T47D (cell line): ENCODE measurements at places on chromosomes 2 and 18.

GRCh38 chr2:40396124-40396523 is 55.8 kb downstream of the SLC8A1 start:
- DNase-seq, result no peak

DNA sequence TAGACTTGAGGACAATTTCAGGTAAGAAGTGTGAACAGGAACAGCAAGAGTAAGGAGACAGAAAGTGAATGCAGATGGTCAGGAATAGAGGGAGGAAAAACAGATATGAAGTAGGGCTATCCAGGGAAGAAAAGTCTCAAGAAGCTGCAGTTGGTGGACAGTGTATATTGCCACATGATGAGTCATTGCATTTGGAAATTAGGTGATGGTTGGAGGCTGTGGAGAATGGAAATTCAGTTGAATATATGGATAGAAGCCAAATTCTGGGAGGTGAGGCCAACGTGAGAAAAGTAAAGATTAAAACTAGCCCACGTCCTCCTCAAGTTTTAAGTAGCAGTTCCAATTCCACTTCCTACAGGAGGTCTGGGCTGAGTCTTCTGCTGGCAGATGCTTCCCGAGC is 158.4 kb downstream of the UBE2E3 start:
- no peak for DNase-seq

DNA sequence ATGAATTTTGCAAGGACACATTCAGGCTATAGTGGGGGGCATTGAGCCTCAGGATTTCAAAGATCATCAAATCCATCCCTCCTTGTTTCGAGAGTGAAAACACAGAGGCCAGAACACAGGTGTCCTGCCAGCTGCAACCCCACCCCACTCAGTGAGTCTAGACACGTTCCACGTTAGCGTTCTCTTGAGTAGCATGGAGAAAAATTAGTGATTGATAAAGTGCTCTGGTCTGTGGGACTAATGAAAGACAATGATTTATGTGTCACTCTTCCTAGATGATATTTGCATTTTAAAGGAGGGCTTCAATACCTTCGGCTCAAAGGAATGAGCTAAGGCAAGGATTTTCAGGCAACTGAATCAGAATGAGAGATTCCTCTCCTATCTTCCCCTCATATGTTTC is 43.8 kb downstream of the SLC4A3 start:
- no peak for DNase-seq

DNA sequence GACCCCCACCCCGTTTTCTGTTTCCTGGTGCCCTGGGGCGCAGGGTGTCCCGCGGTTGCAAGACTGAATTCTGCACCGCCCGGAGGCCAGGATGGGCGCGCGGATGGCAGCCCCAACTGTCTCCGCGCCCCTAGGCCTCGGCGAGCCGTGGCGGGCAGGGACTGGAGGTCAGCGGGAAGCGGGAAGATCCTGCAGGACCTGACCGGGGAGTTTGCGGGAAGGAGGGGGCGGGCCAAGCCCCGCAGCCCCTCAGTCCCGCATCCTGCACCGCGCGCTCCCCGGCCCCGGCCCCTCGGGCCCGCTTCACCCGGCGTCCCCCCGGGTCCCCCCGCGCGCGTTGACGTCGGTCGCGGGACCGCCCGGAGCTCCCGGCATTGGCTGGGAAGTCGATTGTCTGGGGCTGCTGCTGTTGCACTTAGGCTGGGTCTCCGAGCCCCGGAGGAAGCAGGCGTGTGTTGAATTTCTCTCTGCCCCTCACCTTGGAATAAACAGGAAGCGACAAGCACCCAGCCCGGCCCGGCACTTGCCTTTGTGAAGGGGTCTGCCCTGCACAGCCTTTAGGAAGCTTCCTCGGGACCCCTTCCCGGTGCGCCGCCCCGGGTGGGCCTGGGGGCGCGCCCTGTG is at the start of gene LDLRAD4:
TSS of gene LDLRAD4 (plus strand) at position 393 of the 624 bp plus-strand sequence.
- DNase-seq, result peak; percentile 39

DNA sequence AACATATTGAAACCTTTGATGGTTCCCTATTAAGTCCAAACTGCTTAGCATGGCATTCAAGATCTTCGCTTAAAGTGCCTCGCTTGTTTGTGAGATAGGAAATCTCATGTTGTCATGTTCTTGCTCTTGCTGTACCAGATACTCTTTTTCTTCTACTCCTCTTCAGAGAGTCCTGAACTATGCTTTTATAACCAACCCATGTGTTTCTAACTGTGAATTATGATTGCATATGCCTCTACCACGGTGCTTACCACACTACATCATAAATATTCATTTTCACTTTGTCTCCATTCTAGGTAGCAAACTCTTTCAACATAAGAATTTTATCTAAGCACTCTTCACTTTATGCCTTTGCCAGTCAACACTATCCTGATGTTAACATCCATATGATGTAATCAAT is 23.6 kb downstream of the STAT4 start:
- no peak for DNase-seq

DNA sequence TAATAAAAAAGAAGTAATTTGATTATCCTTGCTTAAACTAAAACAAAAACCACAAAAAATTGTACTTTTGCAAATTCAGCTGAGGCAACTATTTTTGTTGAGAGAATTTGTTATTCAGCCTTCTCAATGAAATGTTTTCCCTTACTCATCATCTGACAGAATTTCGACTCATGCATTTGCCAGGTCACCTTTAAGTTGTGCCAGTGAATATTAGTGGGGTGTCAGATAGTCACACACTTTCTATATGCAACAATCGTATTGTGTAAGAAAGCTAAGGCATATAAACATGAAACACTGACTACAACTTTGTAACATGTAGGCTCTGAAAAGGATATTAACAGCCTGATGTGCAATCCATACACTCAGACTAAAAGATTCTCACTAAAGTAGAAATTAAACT is 1653.1 kb upstream of the SLC39A10 start:
- DNase-seq, result no peak
